Breast epithelium (tissue), 4 donors: ENCODE measurements at places on chromosomes 5 and 9. TPM values are rescaled to one million over a fixed set of nuclear protein-coding genes. Genes with fewer than 3 reads are reported as not detected.

PKD2L2 gene
- total RNA-seq: 0.64 TPM

- H3K27me3 ChIP-seq: no peaks in the 10 kb centered on the region
- H3K4me3 ChIP-seq: no peak overlapping the region
- H3K27ac ChIP-seq: no peak overlapping the region
- no peaks in the 10 kb centered on the region for H3K4me1 ChIP-seq
- DNase-seq: no peak
Observed at GRCh38 chr5:8843771-8844170, 702.1 kb downstream of the SEMA5A start.

GRCh38 chr5:143610946-143611345, 201.0 kb upstream of the HMHB1 start:
- no peak overlapping the region for H3K4me3 ChIP-seq
- no peak overlapping the region for H3K27ac ChIP-seq
- DNase-seq: no peak
- H3K27me3 ChIP-seq: no peaks in the 10 kb centered on the region
- H3K36me3 ChIP-seq: no peaks in the 10 kb centered on the region

DNA sequence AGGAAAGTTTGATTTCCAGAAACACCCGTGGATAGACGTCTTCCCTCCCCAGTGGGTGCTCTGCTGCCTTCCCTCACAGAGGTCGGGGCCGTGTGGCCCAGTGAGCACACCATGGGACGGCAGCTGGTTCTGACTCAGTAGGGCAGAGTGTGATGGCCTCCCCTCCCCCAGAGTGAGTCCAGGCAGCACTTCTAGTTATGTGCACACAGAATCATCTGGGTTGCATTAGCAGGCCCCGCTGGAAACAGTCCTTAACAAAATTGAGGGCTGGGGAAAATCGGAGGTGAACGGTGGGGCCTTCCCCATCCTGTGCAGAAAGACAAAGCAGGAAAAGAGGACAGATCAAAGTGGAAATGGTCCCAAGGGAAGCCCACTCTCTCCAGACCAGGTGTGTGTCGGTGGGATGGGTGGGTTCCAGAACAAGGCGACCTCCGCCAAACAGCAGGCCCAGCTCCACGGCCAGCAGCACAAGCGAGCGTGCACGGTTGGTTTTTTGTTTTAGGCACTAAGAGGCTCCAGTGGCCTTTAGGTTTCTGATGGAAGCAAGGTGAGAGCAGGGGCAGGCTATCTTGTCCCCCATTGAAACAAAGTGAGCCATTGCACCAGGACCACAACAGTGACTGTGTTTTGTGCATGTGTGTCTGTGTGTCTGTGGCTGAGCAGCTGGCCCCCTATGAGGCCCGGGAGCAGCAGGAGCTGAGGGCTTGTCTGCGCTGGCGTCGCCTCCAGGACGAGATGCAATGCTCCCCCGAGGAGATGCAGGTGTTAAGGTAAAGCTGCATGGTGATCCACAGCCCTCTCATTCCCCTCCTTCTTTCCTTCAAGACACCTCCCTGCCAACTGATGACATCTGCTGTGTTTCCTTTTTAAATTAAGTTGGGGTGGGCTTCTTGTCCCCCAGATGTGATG, 201.5 kb downstream of the AOPEP start:
- H3K36me3 ChIP-seq: no peaks in the 10 kb centered on the region
- H3K4me3 ChIP-seq: no peak overlapping the region
- H3K27me3 ChIP-seq: no peaks in the 10 kb centered on the region
- DNase-seq: no peak
- peaks cover 5% of the 10 kb centered on the region for H3K4me1 ChIP-seq
- H3K27ac ChIP-seq: no peak overlapping the region

RNF183 gene
- 0.98 TPM for total RNA-seq

- no peak overlapping the region for H3K4me3 ChIP-seq
- peaks cover 7% of the 10 kb centered on the region for H3K4me1 ChIP-seq
- H3K27ac ChIP-seq: peak overlapping the region; percentile 42
- no peaks in the 10 kb centered on the region for H3K36me3 ChIP-seq
Observed at GRCh38 chr9:745761-746380, 95.6 kb upstream of the DMRT1 start.

- no peak for DNase-seq
- no peak overlapping the region for H3K27ac ChIP-seq
- no peaks in the 10 kb centered on the region for H3K4me1 ChIP-seq
Observed at GRCh38 chr9:1057910-1058309, 7.8 kb downstream of the DMRT2 start.

C5 gene
- total RNA-seq: 22.7 TPM

ZNF883 gene
- 4.6 TPM for total RNA-seq

LECT2 gene
- total RNA-seq: not detected
